ENCODE measurements at places on chromosomes 4 and X.

DNA sequence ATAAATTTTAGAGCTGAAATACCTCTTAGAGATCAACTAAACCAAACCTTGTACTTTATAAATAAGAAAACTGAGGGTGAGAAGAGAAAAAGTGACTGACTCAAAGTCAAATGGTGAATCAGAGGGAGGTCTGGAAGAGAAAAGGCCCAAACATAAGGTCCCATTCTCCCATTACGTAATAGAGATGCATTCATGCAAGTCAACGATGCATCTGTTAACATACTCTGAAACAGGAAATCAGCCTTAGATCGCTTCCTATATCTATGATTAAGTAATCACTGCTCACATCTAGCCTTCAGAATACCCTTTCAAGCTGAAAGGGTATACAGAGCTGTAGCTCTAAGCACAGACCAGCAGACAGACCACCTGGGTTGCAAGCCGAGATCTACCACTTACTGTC is 6.5 kb downstream of the RNF150 start:
- DNase-seq = no peak

GRCh38 chrX:2371026-2371711 is 129.6 kb downstream of the DHRSX start:
- no peak for DNase-seq

- DNase-seq = no peak
Measured at GRCh38 chr4:137576446-137576845, 44.2 kb upstream of the PCDH18 start.

GRCh38 chrX:3226087-3226486 is 120.4 kb downstream of the MXRA5 start:
- DNase-seq = no peak

DNA sequence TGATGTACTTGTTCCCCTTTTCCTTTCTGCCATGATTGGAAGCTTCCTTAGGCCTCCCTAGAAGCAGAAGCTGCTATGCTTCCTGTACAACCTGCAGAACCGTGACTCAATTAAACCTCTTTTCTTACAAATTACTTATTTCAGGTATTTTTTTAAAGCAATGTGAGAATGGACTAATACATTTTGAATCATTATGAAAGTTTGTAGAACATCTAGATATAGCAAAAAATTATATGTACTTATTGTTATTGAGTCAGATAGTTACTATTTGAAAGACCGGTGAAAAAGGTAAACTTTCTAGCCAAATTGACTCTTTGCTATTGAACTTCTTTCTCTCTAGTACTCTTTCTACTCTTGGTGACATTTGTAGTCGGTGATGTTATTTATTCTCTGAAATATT is 777.3 kb upstream of the GALNTL6 start:
- DNase-seq = no peak

DNA sequence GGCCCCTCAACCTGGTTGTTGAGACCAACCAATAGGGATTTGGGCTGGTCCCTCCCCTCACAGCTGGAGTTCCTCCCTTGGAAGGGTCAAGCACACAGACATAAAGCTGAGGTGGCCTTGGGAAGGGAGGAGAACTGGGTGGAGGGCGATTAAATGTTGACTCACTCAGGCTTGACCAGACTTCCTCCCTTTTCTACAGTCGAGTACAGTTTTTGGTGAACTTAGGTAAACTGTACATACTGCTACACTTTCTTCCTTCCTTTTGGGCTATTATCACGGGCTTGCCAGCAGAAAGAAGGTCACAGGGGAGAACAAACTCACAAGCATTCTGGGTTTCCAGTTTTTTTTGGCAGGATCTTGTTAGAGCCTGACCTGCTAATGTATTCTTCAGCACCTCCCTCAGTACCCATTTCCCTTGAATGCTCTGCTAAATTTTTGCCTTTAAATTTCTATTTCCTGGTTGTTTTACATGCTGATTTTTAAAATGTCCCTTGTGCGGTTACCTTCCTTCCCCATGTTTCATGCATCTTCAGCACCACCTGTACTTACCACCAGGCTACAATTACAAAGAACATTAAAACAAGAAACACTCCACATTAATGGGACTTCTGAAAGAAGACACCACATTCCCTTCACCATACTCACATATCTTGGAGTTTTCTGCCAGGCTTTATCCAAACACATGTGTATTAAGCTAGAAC is 135.2 kb upstream of the RASGEF1B start:
- no peak for DNase-seq
